ENCODE measurements at places on chromosomes 4 and X.
A peak's percentile ranks its signal among the peaks of the same experiment; 100 is the strongest.

- DNase-seq = no peak
Observed at GRCh38 chr4:94828882-94829281, 71.1 kb downstream of the BMPR1B start.

- peak; percentile 78 for DNase-seq
Observed at GRCh38 chrX:45758738-45759397, 558.2 kb upstream of the DIPK2B start.

DNA sequence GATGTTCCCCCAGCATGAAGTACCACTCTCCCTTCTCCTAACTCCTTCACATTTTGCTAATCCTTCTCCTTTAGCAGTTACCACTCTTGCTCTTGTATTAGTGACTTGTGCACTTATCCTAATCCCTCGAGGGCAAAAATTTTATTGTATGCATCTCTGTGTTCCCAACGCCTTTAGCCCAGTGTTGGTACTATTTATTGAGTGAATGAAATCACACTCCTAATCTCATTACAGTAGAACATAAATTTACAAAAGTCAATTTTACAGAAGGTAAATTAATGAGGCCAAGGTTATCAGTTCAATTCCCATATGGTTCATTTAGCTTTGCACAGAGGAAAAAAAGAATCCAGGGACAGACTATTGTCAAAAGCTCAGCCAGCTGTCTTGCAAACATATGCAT lies 178.4 kb downstream of the NR3C2 start:
- DNase-seq = no peak

DNA sequence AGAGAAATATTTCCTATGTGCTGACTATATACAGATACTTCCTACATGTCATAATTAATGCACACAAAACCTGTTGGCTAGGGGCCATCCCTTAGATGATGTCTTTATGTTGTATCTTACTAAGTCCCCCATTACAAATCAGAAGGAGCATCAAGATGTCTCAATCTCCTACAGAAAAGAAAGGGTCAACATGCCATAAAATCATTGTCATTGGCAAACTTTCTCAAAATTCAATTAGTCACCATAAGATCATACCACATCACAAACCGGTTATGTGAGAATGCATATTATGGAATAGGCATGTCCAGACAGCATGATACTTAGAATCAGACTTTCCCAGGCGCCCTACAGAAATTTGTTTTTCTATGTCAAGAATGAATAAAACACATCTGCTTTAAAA lies 175.2 kb upstream of the TET2 start:
- DNase-seq = no peak

DNA sequence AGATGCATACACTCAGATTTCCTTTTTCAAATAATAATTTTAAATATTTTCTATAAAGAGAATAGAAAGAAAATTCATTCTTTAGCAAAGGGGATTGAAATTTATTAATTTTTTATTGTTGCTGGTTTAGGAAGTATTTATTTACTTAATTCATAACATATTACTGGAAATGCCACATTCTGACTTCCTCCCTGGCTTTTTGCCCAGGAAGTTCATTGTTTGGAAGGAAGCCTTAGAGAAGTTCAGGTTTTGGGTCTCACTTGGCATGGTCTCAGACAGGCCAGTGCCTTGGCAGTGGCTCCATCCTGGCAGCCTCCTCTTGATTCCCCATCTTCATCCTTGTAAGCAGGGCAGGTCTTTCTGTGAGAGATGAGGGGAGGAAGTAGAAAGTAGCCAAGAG lies 50.5 kb downstream of the IL15 start:
- DNase-seq = no peak

DNA sequence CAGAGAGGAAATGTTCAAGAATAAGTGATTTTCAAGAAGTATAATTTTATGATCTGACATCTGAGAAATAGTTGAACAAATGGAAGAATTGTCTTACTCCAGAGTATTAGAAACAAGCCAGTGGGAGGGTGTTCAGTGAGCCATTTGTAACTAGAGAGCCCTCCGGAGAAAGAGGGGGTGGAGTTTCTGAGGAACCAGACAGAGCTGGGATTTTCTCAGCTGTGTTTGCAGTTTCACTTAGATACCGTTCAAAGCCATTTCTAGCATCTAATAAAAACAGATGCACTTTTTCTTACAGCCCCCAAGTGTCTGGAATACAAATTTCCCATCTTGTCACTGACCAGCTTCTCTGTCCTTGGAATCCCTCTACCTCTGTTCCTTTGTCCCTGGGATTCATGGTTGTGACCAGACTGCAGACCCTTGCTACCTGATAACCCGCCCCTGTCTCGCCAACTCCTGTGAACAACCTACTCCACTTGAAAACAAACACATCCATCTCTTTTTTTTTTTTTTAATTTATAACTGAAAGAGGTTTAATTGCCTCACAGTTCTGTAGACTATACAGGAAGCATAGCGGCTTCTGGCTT lies 132.8 kb upstream of the KLF3 start:
- peak; percentile 28 for DNase-seq

GRCh38 chr4:156778093-156778492 lies 193.5 kb downstream of the PDGFC start:
- DNase-seq = no peak

GRCh38 chrX:23737413-23737812 lies 5.7 kb downstream of the ACOT9 start:
- DNase-seq = peak; percentile 2

- no peak for DNase-seq
Observed at GRCh38 chr4:126520731-126521130, 1112.0 kb upstream of the INTU start.

GRCh38 chr4:157421365-157421764 lies 200.8 kb downstream of the GRIA2 start:
- DNase-seq = no peak

DNA sequence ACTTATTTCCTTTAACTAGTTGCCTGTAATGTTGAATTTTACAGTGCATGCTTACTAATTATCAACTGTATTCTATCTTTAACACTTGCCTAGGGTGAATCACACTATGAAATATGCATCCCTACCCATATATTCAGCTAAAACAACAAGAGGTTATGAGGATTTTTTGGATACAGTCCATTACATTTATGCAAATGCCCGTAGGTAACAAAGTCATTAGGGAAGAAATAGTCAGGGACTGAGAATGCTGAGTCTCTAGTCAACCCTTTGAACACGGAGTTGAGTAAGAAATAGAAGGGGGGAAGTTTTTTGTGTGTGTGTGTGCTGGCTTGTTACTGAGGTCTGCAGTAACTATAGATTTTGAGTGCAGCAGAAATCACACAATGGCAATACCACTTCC lies 26.1 kb upstream of the CBLL2 start:
- DNase-seq = no peak

DNA sequence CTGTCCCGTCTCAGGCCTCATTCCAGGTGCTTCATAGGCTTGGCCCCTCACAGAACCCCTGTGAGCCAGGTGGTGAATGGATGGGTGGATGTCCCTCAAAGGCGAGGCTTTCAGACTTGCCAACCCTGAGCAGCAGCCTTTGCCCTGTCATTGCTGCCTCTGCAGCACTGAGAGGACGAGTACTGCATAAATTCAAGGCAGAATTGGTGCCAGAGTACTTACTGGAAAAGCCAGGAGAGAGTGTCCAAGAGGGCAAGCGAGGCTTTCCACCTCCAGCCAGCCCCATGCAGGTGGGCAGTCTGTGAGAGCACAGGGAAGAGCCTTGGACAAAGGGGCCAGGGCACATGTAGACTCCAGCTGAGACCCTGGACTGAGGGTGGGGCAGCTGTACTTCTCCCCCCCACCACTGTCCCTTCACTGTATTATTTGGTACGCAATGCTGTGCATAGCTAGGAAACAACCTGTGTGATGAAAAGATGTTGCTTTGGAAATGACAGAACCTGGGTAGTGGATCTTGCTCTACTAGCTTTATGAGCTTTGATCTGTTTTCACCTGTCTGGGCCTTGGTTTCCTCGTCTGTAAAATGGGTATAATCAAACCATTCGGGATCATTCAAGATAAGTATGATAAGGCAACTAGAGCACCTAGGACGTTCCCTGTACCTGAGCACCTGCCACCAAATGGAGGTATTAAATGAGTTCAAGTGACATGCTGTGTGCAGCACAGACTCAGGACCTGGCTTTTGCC lies 224.9 kb upstream of the PSAPL1 start:
- DNase-seq = no peak

- DNase-seq = no peak
Observed at GRCh38 chrX:130566028-130566683, 164.4 kb downstream of the RBMX2 start.

- no peak for DNase-seq
Observed at GRCh38 chr4:169557061-169557636, 55.2 kb downstream of the NEK1 start.

DNA sequence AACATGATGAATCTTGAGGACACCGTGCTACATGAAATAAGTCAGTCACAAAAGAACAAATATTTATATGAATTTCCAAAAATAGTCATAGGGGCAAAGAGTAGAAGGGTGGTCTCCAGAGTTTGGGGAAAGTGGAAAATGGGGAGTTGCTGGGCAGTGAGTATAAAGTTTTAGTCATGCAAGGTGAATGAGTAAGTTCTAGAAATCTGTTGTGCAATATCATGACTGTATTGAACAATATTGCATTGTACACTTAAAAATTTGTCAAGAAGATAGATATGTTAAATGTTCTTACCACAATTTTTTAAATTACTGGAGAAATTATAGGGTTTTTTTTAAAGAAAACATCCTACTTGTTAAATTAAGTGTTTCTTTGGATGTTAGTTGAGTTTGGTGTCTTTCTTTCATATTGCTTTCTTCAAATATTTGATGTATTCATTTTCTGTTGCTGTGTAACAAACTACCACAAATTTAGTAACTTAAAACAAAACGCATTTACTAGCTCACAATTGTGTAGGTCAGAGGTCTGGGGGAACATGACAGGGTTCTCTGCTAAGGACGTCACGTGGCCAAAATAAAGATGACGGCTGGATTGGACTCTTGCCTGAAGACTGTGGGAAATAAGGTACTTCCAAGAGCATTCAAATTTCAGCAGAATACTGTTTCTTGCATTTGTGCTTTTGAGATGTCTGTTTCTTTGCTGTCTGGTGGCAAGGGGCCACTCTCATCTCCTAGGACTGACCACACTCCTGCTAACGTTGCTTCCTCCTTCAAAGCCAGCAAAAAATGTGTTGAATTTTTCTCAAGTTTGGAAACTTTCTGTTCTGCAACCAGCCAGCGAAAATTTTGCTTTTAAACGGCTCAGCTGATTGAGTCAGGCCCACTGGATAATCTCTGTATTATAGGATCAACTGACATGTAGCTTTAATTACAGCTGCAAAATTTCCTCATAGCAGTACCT lies 76.7 kb downstream of the CPEB2 start:
- no peak for DNase-seq

- no peak for DNase-seq
Observed at GRCh38 chr4:79996851-79997250, 76.2 kb downstream of the ANTXR2 start.

GRCh38 chr4:65515646-65516045 lies 154.6 kb downstream of the EPHA5 start:
- DNase-seq = no peak

DNA sequence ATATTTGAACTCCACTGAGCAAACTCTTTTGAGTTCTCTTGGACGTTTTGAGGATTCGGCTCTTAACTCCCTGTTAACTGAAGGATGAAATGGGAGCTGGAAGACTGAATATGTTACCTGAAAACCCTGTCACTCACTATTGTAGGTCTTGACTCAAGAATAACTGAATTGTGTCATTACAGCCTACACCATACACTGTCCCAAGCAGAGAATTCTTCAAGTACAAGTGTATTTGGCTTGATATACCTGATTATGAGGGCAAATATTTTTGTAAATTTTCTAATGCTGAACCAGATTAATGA lies 276.1 kb downstream of the CFAP299 start:
- no peak for DNase-seq

DNA sequence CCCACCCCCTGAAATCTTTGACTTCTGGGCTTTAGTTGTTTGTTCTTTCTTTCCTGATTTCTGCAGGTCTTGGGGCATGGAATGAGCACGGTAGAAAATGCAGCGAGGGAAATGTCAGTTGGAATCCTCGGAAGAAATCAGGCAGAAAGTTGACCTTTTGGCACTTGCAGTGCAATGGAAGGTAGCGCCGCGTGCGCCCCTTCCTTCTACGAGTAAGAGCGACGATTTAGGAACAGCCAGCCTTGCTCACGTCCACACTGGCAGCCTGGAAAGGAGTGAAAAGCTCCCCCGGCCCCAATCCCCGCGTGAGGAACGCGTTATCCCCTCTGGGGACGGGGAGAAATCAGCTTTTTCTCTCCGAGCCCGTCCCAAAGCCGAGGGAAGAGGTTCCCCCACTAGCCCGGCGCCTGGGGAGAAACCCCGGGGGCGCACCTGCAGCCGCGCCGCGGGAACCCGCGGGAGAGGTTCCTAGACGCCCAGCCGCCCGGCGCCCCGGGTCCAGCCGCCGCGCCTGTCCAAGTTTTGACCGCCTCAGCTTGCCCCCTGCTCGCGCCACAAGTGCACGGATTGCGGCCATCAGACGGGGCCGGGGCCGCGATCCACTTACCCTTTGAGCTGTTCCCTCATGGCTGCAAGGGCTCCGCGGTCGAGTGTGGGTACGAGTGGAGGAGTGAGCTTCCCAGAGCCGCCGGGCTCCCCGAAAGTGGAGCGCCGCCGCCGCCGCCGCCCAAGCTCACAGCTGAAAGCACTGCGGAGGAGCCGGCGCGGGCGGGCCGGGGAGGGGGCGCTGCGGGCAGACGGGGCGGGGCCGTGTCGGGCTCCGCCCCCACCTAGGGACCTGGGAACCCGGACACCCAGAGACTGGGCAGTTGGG lies 194.6 kb upstream of the FTHL17 start:
- DNase-seq = peak; percentile 55

- DNase-seq = no peak
Observed at GRCh38 chrX:133380711-133381619, 34.3 kb downstream of the GPC4 start.

DNA sequence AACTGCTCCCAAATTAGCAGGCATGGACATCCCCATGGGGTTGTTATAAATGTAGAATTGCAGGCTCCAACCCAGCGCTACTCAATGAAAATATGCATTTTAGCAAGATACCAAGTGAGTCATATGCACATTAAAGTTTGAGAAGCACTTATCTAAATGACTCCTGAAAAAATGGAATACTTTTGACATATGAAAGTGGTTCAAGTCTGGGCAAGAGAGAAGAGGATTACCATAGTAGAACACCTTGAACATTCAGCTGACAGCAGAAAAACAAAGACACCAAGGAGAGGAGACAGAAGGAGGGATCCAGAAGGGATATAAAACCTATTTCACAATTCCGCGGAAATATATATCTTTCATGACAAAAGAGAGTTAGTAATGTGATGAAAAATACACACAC lies 63.2 kb upstream of the CT83 start:
- no peak for DNase-seq

DNA sequence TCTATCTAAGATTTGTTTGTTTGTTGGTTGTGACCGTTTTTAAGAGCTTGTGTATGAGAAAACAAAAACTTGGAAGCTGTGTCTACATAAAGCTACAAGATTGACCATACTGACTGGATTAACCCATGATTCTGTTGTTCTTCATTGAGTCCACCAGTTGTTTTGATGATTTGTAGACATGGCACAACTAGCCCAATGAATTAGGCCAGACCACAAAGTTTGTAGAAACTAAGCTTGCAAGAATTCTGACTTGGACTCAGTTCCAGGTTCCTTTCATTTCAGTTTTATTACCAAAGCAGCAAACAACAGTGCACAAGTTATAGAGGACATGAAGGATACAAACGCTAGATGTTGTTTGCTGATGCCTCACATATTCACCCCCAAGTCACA lies 119.3 kb downstream of the RASGEF1B start:
- no peak for DNase-seq
